Activated CD8-positive, alpha-beta memory T cell treated with anti-CD3 and anti-CD28 coated beads for 1 hour (primary cell): ENCODE measurements at places on chromosomes 7 and 10.

- DNase-seq, result no peak
These were observed 86.0 kb upstream of the ANKRD1 start for GRCh38 chr10:91006752-91007346.

GRCh38 chr7:90688810-90689209, 92.7 kb downstream of the CDK14 start:
- DNase-seq, result no peak

GRCh38 chr10:82874671-82875070, 999.7 kb downstream of the NRG3 start:
- no peak for DNase-seq

DNA sequence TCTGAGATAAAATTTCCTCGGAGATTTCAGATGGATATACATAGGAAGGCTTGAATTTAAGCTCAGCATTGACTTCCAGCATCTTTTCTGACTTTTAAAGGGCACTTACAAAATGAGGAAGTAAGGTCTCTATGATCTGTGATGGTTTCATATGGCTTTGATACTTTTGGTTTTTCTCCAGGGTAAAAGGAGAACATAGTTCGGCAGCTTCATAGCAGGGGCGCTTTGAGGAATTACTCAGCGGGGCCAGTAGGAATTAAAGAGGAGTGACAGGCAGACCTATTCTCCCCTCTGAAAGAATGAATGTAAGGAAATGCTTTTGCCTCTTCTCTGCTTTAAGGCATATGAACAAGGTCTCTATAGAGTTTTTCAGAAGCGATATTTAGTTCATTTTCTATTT, 80.0 kb upstream of the PCDH15 start:
- DNase-seq, result no peak

DNA sequence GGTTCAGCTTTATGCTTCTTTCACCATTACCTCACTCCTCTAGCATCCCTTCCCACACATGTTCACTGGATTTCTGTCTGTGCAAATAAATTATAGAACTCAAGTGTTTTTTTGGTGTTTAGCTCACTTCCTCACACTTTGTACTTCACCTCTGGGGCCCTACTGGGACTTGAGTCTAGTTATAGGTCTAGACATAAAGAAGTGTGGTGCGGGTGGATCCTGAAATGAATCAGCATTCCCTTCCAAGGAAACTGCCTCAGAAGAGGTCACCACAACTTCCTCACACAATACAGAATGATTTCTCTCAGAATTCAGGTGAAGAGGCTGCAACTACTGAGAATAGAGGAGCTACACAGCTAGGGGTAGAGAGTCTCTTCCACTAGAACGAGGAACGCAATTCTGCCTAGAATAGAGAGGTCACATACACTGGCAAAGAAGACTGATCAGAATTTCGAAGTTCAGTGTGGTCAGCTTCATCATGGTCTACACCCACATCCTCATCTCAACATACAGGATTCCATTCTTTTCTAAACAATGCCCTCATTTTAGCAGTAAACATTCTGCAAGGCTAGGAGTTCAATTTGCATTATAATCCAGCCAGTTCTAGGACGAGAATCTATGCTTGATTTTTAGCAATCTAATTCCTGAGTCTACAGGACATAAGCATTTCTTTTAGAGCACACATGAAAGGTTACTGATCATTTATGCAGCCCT, 938.7 kb upstream of the PHF14 start:
- no peak for DNase-seq

DNA sequence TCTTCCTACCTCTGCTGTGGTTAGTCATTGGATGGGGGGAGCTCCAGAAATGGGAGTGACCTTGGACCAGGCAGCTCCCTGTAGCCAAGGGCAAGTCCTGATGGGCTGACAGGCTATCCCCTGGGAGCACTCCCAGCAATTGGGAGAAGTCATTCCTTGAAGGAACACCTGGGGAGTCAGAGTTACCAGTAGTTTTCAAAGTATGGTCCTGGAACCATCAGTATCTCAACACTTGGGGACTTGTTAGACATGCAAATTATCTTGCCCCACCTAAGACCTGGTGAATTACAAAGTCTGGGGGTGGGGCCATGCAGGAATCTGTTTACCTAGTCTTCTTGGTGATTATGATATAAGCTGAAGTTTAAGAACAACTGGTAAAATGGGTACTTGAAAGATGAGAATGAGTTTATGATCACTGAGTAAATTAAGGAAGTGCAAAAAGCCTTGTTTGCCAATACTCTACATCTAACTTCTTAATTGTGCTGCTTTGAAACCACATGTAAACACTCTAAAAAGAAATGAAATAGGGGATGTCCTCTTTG, 287.3 kb upstream of the LRRN3 start:
- no peak for DNase-seq

DNA sequence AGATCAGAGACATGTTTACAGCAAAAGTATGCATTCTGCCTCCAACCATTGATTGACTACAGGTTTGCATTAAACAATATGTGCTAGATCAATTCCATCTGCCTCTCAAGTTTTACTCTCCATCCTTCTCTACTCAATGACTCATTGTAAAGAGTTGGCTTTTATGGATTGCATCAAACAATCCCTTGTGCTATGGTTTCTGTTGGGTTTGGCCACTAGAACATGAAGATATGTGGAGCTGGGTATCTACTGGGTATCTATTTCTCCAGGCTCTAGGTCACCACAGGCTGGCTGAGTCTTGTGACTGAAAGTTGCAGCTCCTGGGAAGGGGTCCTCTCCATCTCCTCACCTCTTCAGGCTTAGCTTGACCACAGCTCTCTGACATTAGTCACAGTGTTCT, 204.7 kb downstream of the DGKI start:
- DNase-seq, result no peak

DNA sequence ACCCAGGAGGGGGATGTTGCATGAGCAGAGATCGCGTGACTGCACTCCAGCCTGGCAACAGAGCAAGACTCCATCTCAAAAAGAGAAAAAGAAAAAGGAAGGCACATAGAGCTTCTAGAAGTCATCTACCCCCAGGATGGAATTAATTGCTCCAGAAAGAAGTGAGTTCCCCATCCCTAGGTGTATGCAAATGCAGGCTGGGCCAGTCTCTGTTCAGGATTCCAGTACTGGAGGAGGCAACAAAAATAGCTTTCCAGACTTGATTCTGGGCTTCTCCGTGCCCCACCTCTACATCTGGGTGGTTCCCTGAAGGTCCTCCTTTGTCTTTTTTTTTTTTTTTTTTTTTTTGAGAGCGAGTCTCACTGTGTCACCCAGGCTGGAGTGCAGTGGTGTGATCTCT, 28.6 kb downstream of the CASTOR2 start:
- no peak for DNase-seq

GRCh38 chr10:101227429-101228152, 1.7 kb downstream of the LBX1 start:
- no peak for DNase-seq

GRCh38 chr10:5615316-5615715, 51.1 kb downstream of the ASB13 start:
- DNase-seq, result no peak

GRCh38 chr10:129530581-129530980, 63.5 kb downstream of the MGMT start:
- no peak for DNase-seq

DNA sequence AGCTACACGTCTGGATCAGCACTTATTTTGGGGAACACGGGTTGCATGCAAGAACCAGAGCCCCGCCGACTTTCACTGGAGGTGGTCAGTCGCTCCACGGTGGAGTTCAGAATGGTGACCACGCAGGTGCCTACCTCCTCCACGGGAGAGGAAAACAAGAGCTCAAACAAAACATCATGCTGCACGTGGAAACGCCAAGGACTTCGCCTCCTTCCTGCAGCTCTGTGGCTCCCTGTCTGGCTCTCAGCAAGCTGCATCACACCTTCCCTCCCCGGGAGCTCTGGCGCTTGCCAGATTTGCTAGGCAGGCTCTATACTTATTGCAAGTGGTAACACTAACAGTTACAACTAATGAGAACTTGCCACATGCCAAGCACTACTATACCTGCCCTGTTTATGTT, 26.0 kb downstream of the GSDME start:
- DNase-seq, result no peak

DNA sequence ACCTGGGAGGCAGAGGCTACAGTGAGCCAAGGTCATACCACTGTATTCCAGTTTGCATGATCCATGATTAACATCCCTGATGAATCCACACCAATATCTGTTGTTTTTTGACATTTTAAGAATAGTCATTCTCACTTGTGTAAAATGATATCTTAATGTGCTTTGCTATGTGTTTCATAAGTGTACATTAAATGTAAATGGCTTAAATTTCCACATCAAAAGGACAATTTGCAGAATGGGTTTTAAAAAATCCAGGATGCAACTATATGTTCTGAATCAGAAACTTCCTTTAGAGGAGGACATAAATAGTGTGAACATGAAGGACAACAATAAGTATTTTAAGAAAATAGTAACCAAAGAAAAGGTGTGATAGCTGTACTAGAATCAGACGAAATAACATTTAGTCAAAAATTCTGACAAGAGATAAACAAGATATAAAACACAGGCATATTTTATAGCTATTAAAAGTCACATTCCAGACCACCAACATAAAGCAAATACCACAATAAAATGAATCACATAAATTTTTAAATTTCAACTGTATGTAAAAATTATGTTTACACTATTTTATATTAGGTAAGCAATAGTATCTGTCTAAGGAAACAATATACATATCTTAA, 42.4 kb downstream of the AKR1C3 start:
- DNase-seq, result no peak

- no peak for DNase-seq
These were observed 422.9 kb upstream of the SEMA3A start for GRCh38 chr7:84617265-84618030.

- DNase-seq, result no peak
These were observed 639 bp downstream of the DYDC2 start for GRCh38 chr10:80356989-80357850.

DNA sequence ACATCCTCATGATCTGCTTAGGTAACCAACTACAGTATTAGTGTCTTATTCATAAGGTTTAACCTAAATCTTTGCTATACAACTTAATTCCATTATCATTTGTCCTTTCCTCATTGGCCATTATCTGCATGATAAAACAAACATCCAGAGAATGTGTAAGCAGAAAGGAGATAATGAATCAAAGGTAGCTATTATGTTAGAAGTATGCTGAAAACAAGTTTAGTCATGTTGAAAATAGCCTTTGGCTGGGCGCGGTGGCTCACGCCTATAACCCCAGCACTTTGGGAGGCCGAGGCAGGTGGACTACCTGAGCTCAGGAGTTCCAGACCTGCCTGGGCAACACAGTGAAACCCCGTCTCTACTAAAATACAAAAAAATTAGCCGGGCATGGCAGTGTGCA, 78.2 kb downstream of the NT5C2 start:
- no peak for DNase-seq

GRCh38 chr7:9575716-9576115, 1142.3 kb downstream of the NXPH1 start:
- no peak for DNase-seq

DNA sequence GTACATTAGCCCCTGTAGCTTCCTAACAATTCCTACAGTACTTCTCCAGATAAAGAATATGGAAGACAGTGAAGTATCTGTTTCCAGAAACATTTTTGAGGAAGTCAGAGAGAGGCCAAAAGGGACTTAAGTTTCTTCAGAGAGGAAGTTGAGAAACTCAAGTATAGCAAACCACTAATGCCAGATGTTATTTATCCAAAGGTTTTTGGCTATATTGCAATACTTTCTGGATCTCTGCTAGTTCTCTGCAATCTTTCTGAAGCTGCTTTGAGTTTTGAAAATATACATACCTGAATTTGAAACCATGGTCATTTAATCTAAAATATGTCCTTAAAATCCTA, 64.7 kb downstream of the BICC1 start:
- DNase-seq, result no peak

GRCh38 chr7:55120501-55121198, 101.8 kb downstream of the EGFR start:
- DNase-seq, result no peak

- no peak for DNase-seq
These were observed 130.5 kb downstream of the ADCY1 start for GRCh38 chr7:45704683-45705016.

DNA sequence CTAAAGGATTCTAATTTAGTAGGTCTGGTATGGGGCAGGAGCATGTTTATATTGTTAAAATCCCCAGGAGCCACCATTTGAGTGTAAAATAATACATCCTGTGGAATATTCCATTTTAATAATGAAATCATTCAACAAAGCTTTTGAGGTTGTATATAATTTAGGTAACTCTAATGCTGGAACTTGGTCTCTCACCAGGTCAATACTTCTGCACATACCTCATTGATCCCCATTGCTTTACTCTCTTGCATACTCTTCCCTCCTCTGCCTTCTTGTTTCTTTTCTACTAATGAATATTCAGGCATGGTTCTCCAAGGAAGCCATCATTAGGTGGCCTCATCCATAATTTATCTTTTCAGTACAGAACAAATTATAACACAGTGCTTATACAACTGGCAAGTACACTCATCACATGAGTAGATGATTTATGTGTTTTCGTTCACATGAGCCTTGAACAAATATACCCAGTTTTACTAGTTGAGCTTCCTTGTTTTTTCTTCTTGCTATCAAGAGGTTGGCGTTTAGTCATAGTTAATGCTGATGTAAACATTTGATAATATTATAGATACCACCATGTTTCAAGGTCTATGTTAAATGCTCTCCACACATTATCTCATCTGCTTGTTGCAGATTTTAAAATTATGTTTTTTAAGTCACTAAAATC, 7.2 kb downstream of the PALS2 start:
- DNase-seq, result no peak

DNA sequence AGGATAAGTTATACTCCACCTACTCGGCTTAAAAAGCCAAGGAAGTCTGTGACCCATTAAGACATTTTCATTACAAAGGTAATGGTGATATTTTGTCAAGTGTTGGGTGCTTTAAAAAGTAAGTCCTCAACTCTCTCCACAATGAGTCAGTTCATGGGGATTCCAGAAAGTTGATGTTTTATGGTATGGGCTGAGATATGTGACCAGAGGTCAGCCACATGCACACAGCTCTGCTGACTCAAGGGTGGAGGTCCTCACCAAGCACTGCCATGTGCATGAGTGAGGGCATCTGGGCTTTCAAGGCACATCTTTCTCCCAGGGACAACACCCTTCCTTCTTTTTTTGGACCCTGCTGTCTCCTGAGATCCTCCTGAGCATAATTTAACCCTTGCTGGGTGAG, 292.9 kb downstream of the PTEN start:
- DNase-seq, result no peak

GRCh38 chr7:50276483-50276882, 28.0 kb upstream of the IKZF1 start:
- no peak for DNase-seq

GRCh38 chr10:11832042-11832441, 8.9 kb downstream of the PROSER2 start:
- DNase-seq, result no peak
